Right atrium auricular region (tissue), 2 donors: ENCODE measurements at places on chromosomes 1 and 21.

DNA sequence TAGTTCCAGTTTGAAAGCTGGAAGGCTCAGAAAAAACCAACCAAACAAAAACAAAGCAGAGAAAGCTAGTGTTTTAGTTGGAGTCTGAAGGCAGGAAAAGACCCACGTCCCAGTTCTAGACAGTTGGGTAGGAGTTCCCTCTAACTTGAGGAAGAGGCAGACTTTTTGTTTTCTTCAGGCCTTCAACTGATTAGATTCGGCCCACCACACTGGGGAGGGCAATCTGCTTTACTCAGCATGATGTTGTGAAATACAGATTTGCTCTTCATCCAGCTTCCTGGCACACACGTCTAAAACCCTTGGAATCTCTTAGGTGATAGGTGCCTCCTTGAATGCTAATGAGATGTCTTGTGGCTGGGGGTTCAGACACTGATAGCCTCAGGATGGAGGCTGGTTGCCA lies 49.1 kb upstream of the CSF3R start:
- no peak for DNase-seq

DNA sequence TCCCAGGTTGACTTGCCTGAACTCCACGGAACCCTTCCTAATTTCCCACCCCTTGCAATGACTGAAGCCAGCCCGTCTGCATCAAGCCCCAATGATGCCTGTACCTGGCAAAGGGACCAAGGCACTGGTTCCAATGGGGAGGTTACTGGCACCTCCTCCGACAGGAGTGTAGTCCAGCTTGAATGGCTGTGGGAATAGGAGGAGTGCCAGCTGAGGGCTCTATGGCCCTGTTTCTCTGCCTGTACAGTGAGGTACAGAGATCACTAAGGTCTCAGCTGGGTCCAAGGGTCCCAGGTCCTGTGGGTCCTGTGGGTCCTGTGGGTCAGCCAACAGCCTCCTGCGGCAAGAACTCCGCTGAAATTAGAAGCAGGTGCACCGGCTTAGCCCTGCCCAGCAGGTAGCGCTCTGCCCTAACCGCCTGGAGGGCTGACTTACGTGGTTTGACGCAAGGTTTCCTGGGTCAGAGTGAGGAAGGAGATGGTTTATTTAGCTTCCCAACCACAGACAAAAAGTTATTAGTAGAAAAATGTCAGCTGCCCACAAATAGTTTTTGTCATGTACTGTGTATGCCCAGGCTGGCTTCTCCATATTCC lies 9.9 kb upstream of the SPRR4 start:
- no peak for DNase-seq

- DNase-seq: no peak
Observed at GRCh38 chr1:57350610-57351009, 73.2 kb downstream of the DAB1 start.

DNA sequence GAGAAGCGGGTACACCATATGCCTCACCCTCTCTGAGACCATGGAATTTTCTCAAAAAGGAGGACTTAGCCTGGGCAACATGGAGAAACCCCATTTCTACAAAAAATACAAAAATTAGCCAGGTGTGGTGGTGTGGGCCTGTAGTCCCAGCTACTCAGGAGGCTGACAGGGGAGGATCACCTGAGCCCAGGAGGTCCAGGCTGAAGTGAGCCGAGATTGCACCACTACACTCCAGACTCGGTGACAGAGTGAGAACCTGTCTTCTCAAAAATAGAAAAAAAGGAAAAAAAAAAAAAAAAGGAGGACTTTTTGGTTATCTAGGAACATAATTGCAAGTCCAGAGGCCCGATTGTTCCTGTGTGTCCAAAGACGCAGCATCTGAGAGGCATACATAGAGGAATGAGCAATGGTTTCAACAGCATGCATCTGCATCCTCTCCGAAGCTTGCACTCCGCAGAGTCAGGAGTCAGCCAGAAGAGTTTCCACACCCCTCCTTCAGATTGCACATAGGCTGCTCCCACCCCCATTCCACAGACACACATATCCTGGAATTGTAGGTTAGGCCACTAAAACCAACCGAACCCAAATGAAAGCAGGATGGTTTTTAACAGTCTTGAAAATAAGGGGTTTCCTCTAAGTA lies 2.5 kb upstream of the TBX15 start:
- no peak for DNase-seq

- peak; percentile 85 for DNase-seq
Observed at GRCh38 chr21:38925923-38926322, 120.2 kb downstream of the ETS2 start.

GRCh38 chr1:160148121-160148520 lies 3.3 kb upstream of the ATP1A4 start:
- DNase-seq: no peak

DNA sequence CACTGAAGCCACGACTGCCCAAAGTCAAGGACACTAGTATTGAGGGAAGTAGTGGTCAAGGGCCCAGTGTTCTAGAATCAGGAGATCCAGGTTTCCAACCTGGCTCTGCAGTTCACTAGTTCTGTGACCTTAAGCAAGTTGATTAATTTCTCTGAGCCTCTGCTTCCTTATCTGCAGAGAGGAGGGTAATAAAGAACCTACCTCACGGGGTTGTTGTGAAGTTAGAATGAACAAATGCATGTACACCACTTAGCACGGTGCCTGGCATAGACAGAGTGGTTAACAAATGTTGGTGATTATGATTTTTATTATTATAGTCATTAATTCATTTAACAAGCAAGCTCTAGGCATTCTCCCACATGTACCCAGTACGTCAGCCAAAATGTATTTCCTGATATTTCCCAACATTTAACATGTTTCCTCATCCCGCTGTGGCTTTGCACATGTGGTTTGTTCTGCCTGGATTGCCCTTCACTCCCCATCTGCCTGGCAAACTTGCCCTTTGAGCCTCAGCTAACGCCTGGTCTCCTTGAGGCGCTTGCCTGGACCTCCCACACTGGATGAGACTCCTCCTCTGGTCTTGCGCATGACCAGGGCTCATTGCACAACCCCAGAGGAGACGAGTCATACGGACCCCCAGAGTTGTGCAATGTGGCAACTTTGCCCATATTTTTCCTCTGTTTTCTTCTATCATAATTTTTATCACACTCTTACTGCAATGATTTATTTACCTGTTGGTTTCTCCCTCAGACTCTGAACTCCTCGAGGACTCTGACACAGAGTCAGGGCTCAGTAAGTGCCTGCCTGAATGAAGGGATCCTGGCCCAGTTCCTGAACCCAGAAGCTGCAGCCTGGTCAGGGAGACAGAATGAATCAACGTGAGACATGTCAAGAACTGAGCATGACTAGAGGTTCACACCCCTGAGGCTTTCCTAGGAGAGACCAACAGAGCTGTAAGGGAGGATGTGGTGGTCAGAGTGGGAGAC lies 20.7 kb upstream of the MFSD2A start:
- peak; percentile 90 for DNase-seq

- no peak for DNase-seq
Observed at GRCh38 chr1:203464226-203464625, 11.4 kb upstream of the PRELP start.

DNA sequence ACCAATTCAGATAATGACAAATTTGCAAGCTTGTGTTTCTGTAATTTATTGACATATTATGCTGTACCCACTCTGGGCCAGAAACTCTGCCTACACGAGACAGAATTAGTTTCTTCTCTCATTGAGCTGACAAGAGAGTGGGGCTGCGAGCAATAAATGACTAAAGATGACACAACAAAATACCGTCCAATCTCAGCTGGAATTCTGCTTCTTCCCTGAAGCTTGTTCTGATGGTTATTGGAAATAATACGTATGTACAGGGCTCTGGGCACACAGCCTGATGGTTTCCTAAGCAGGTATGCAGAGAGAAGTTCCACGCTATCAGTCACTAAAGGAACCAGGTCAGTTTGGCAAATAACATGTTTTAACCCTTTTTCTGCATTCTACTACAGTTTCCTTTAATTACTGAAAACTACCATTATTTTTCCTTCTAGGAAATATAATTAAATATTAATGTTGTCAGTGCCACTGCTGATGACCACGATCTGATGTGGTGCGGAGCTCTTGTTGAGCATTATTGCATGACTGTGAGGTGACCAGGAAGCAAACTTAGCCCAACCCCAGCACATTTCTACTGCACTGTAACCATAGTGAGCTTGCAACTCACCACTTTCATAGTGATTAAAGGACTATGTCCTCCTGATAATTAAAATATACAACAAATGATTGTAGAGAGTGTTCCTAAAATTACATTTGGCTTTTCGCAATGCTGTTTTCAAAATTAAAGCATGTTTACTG lies 221.4 kb upstream of the L1TD1 start:
- DNase-seq: no peak

GRCh38 chr1:11736746-11737639 lies 1.1 kb downstream of the AGTRAP start:
- DNase-seq: peak; percentile 84

- no peak for DNase-seq
Observed at GRCh38 chr1:4113897-4114296, 213.8 kb upstream of the C1orf174 start.

DNA sequence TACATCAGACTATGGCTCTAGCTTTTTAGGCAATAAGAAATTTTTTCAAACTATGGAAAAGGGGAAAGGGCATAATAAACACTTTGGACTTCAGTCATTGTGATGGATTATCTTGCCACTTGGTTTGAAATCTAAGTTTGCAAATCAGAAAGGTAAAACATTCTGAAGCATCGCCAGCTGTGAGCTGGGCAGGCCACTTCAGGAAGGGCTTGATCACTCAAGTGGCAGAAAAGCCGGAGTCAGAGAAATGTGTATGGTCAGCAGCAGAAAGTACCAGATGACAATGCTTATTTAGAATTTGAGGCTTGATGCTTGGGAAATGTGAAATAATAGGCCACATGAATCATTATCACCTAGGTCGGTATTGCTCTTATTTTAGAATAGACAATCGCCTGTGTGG lies 79.7 kb downstream of the ZNF648 start:
- DNase-seq: no peak

- DNase-seq: no peak
Observed at GRCh38 chr1:101338714-101339430, 102.1 kb downstream of the S1PR1 start.

DNA sequence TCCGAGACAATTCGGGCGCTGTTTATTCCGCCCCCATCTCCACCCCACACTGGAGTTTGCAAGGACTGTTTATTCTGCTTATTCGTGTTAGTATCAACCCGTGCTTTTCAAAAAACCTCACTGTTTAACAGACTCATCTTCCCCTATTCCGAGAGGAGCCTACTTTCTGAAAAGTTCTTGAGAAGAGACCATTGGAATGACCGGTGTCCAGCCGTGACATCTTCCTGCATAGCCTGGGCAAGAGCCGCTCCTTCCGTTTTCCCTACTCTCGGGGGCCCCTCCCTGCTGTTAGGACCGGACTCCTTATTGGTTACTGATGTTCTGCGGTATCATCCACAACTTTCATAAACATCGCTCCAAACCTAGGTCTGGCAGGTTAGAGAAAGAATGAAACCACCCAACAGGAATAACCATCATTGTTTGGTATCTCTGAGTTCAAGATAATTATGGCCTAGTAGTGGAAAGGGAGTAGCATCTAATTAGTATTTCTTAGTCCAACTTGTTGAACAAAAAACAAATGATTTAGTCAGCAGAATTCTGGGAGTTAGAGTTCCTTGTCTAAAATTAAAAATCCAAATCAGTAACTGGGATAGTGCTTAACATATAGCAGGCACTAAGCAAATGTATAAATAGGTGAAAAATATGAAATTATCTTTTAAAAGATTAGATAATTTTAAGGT lies 837 bp downstream of the STXBP3 start:
- DNase-seq: peak; percentile 91

DNA sequence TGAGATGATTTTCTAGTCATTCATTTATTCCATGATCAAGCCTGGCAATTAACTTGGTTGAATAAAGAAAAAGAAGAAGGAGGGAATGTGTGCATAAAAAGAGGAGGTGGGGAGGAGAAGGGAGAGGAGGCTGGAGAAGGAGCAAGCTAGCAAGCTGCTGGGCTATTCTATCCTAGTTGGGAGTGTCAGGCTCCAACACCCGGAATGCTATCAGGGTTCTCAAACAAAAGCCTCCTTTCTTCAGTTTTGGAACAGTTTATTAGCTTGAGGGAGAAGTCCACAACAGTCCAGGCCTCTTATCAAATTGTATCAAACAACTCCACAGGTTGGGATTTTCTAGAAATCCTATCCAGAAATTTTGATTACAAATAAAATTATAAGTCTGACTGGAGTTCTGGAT lies 80.0 kb downstream of the BCAR3 start:
- no peak for DNase-seq

DNA sequence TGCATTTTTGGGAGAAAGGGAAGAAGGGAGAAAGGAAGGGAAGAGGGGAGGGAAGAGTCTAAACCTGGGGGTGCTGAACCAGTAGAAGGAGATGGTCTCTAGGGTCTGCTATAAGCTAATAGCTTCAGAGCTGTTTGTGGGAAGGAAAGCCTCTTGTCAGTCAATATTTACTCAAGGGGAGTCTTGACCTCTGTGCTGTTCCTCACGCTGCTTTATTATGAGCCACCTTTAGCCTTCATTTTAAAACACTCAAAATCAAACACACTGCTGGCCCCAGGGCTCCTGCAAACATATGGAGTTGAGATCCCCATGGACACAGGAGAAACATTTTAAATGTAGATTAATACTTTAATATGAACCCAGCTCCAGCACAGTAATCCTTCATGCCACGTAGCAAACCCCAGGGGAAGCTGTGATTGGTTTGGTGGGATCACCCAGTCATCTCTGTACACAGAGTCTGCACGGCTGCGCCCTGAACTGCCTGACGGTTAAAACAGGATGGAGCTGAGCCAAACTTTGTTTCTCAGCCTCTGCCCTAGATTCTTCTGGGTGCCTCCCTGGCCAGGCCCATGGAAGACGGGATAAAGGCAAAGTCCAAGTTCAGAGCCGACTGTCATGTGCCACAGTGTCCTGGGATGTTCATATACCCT lies 40.2 kb upstream of the VWA5B1 start:
- no peak for DNase-seq

- DNase-seq: no peak
Observed at GRCh38 chr1:78715181-78715661, 65.6 kb downstream of the IFI44 start.

GRCh38 chr21:44988607-44989536 lies 49.0 kb downstream of the SLX9 start:
- DNase-seq: no peak

GRCh38 chr1:19416921-19417470 lies 68.3 kb downstream of the CAPZB start:
- DNase-seq: no peak

GRCh38 chr1:17622823-17623222 lies 83.3 kb downstream of the ARHGEF10L start:
- DNase-seq: no peak

DNA sequence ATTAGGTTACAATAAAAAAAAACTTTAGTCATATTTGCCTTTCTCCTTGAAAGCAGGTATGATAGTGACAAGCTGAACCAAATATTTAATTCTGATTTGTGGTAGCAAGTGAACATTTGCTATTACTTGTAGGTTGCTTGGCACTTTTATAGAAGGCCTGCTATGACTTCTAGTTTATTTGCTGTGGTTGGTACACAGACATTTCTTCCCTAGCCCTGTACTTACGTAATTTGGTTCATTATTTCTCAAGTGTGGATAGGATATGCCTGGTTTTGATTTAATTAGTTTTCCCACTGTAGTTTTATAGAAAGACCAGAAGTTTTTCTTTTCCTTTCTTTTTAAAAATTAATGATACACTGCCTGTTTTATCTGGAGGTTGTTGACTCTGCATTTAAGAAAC lies 55.9 kb downstream of the PPP2R5A start:
- DNase-seq: no peak
